ENCODE measurements at places on chromosomes 4 and X.

DNA sequence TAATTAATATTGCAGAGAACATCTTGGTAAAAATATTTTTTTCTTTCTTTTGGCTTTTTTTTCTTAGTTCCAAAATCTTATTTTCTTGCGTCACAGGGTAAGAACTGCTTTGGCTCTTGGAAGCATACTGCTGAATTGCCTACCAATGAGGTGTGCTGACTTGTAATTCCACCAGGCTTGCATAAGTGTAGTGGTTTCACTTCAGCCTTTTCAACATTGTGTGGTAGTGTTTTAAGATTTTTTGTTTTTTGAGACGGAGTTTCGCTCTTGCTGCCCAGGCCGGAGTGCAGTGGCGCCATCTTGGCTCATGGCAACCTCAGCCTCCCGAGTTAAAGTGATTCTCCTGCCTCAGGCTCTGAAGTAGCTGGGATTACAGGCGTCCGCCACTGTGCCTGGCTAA, 42.4 kb downstream of the N4BP2 start:
- no peak for DNase-seq

- DNase-seq, result no peak
These were observed at the start of gene TLR1 for GRCh38 chr4:38804654-38805295. Gene TLR1, minus strand, starts transcription at chr4:38804791. Its CDS starts 5,960 bp downstream, at chr4:38798831.

GRCh38 chr4:74623041-74623440, 171.3 kb downstream of the BTC start:
- DNase-seq, result no peak

GRCh38 chrX:67288156-67288555, 255.7 kb upstream of the AR start:
- no peak for DNase-seq

GRCh38 chr4:114481856-114482255, 116.8 kb upstream of the UGT8 start:
- DNase-seq, result no peak

DNA sequence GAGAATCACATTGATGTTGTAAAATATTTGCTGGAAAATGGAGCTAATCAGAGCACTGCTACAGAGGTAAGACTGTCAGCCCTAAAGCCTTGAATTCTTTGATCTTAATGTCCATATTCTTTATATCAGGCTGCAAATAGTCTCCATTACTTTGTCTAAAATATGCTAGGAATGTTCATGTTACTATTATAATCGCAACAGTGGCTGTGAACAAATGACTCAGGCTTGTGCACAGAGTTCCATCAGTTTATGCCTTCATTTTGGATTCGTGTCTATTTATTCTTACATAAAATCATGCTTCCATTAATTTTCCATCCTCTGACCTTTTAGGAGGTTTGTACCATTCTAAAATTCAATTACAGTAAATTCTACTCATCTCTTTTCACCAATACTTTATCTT, 182.7 kb downstream of the ANK2 start:
- DNase-seq, result no peak

- no peak for DNase-seq
These were observed 9.4 kb upstream of the COPS4 start for GRCh38 chr4:83025563-83025962.

- DNase-seq, result no peak
These were observed 344.3 kb downstream of the BCOR start for GRCh38 chrX:39753293-39753996.

GRCh38 chr4:101183666-101184373, 163.5 kb downstream of the PPP3CA start:
- DNase-seq, result no peak

GRCh38 chrX:77935886-77936285, 25.4 kb downstream of the ATP7A start:
- no peak for DNase-seq

GRCh38 chr4:149145803-149146202, 669.8 kb downstream of the IQCM start:
- no peak for DNase-seq

- DNase-seq, result no peak
These were observed 339.4 kb upstream of the ZCCHC13 start for GRCh38 chrX:73964579-73964978.

GRCh38 chr4:150283689-150284088, 205.4 kb downstream of the DCLK2 start:
- DNase-seq, result no peak

DNA sequence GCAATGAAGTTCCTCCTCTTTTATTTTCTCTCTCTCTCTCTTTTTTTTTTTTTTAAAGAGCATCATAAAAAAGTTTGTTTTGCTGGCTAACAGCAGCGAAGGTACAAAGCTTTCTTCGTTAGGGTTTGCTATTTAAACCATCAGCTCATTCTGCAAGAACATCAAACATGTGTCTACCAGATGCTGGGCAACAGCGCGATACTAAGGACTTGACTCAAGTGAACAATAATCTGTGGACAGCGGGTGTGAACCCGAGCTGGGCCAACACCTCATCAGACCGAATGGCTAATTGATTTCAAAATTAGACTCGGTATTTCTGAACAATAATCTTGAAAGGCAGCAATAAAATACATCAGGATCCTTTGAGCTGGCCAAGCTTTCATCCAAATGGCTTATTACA, 246.4 kb downstream of the FBXO8 start:
- DNase-seq, result no peak

DNA sequence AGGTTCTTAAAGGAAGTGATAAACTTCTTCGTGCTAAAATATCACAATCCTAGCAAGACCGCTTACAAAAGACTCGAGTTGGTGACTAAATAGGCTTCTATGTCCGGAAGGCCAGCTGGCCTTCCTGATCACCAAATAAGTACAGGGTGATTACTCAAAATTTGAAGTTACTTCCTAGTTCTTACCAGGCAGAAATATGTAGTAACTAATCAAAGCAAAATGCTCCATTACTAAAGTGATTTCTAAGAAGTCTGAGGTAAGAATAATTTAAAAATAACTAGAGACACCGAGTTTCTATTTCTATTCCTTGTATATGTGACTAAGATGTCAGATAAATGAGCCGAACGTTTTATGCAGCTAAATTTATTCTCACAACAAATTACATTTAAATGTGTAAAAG, 62.2 kb downstream of the NSUN7 start:
- no peak for DNase-seq

- no peak for DNase-seq
These were observed 359.3 kb upstream of the GALNT7 start for GRCh38 chr4:172809319-172809718.

GRCh38 chr4:26937567-26937966, 76.9 kb downstream of the STIM2 start:
- no peak for DNase-seq

- DNase-seq, result peak; percentile 8
These were observed 97.1 kb upstream of the FAM9B start for GRCh38 chrX:9131066-9131465.

- no peak for DNase-seq
These were observed 52.9 kb downstream of the TXK start for GRCh38 chr4:48081196-48081595.

GRCh38 chrX:14026121-14026520, 3.6 kb downstream of the GEMIN8 start:
- DNase-seq, result no peak

DNA sequence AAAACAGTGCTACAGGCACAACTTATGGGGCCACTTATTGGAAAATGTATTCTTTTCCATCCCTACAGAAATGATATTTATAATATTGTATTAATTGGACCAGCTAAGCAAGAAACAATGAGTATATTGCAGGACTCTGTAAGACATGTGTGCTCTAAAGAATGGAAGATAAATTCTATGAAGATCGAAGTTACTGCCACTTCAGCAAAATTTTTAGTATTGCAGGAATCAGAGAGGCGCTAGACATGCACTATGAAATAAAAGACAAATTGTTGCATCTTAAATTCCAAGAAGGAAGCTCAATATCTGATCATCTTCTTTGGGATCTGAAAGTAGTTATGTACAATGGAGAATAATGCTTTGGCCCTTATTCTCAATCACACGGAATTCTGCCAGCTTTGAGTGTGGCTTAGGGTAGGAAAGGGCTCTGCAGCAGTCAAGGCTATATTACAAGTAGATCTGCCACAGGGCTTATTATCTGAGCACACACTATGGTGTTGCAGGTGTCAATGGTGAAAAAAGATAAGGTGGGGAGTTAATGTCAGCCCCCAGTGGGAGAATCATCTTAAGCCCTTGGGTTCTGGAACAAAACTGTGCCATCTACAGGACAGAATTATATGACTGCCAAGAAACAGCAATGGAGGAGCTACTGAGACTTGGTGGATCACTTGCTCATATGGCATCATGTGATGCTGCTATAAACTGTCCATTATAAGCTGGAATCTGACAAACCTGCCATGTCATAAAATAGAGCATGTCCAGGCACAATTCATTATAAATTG, 334.0 kb upstream of the NDST3 start:
- DNase-seq, result no peak

GRCh38 chrX:65688403-65688871, 21.0 kb downstream of the MSN start:
- no peak for DNase-seq

- no peak for DNase-seq
These were observed 82.4 kb downstream of the GPM6A start for GRCh38 chr4:175729665-175730064.

DNA sequence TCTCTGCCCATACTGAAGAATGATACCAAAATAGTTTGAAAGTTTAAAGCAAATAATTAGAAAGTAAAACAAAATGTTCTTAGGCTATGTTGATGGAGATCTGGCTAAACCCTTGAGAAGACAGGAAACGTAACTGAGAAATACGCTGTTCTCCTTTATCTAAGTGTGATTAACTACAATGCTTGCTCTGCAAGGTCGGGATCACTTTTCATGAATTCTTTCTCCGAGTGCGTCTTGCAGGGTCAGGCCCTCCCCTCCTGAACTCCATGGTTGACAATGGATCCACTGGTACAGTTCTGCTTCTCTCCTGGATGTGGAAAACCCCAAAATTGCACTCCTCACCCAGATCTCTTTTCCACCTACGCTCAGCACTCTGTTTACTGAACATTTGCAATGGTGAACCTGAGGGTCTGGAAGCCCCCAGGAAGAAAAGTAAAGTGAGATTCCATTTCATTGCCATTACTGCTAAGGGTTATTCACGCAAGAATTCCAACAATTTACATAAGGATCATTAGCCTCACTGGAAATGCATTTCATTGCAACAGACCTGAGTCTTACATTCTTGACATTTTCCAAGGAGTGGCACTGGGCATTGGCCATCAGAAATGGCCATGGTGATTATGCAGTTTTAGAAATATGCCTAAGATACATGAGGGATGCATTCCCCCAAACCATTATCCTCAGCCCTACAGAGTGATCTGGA, 24.6 kb upstream of the WWC2 start:
- DNase-seq, result no peak

DNA sequence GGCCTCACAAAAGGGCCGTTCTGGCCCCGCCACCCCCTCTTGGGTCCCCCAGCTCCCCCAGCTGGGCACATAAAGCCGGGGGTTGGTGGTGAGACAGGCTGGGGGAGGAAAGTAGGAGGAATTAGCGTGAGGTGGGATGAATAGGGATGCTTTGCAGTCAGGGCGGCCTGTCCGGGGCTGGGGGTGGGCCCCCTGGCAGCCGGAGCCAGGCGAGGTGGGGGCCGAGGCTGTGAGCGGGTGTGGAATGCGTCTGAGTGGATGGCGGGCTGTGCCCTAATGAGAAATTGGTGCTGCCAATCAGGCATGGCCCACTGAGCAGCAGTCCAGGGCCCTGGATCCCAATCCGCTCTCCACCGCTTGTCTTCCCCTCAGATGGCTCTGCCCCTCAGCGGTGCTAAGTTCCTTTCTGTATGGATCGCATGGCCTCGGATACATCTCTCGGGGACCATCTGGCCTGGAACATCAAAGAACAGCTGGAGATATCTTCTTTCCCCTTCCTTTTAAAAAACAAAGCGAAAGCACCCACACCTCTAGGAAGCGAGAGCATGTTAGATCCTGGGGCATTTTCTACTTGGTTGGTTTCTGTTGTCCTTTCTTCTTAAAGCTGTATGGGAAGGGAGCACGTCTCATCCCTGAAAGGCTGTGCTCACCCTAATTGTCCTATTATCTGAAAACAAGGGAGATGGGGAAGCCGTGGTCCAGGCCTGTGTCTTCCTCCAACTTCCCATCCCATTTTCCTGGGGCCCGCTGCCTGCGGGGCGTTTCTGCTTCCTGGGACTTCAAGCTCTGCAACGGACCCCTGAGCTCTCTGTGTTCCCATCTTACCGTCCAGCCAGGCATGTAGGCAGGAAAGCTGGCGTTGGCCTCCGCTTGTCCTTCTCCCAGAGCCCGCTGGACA, 106.9 kb downstream of the SORCS2 start:
- no peak for DNase-seq

GRCh38 chrX:18885328-18886004, 98.4 kb downstream of the PHKA2 start:
- DNase-seq, result no peak

- DNase-seq, result no peak
These were observed 805.9 kb upstream of the GRID2 start for GRCh38 chr4:91497892-91498291.

- no peak for DNase-seq
These were observed 69.8 kb downstream of the PTTG2 start for GRCh38 chr4:38030023-38030422.

DNA sequence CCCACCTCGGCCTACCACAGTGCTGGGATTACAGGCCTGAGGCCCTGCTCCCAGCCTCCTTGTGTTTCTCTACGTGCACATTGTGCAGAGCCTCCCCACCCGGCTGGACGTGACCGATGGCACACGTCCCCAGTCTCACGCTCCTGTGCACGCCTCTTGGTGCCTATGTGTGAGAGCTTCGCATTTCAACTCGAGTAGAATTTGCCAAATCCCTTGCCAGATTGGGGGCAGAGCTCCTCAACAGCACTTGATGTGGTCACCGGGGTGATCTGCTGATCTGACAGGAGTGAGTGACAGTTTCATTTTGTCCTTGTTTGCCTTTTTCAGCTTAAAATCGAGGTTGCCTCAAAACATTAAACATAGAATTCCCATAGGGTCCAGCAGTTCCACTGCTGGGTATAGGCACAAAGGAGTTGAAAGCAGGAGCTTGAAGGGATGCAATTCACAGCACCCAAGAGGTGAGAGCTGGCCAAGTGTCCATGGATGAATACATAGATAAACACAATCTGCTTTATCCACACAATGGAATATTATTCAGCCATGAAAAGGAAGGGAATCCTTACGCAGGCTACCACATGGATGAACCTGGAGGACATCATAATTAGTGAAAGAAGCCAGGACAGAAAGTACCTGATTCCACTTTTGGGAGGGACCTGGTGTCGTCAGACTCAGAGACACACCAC, 17.6 kb downstream of the TMEM187 start:
- DNase-seq, result no peak

DNA sequence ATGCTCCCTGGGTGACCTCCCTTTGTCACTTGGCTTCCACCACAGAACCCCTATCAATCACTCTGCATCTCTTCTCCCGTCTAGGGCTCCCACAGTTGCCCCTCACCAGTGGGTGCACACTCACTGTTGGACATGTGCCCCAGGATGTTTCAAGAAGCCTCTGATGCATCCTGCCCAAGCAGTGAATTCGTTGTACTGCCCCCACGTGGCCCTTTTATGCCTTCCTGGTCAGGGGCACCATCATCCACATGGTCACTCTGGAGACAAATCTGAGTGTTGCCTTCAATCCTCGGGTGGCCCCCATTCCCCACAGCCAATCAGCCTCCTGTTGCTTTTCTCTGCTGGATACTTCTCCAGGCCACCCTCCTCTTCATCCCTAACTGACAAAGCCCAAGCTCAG, 12.2 kb downstream of the ITIH6 start:
- DNase-seq, result no peak

Data from stimulated activated CD4-positive, alpha-beta T cell treated with anti-CD3 and anti-CD28 coated beads, Interleukin-15, amount 100 ng/mL, for 48 hours (primary cell).